Left kidney (tissue), 8 donors: ENCODE measurements at places on chromosomes 2 and 18. TPM values are rescaled to one million over a fixed set of nuclear protein-coding genes. Genes with fewer than 3 reads are reported as not detected.

BMP10 gene
- not detected for polyA plus RNA-seq

SATB2 gene
- polyA plus RNA-seq = 18.7 TPM

RGPD5 gene
- polyA plus RNA-seq = 22.1 TPM

HJURP gene
- 33.4 TPM for polyA plus RNA-seq

DNA sequence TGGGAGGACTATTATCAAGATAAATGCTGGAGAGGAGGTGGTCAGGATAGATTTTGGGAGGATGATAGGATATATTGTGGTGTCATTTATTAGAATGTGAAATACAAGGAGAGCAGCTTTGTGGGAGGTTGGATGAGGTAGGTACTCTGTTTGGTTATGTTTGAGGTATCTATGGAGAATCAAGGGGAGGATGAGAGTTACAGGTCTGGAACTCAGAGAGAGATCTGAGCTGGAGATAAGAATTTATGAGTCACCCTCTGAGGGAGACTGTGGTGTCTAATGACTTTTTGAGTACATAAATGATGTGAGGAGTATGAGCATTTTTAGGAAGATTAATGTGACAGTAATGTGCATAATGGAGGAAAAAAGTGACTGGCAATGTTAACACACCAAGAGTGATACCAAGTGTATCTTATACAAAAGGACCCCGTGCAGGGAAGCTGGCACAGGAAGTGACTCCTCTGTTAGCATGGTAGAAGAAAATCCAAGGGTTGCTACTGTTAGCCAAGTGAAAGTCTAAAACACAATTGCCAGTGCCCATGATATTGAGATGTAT lies 48.2 kb downstream of the CRIM1 start:
- no peak for DNase-seq

GRCh38 chr2:184646177-184646576 lies 47.8 kb downstream of the ZNF804A start:
- DNase-seq = no peak

- peak; percentile 97 for DNase-seq
These were observed 574 bp upstream of the NCL start for GRCh38 chr2:231464576-231465540.

DNA sequence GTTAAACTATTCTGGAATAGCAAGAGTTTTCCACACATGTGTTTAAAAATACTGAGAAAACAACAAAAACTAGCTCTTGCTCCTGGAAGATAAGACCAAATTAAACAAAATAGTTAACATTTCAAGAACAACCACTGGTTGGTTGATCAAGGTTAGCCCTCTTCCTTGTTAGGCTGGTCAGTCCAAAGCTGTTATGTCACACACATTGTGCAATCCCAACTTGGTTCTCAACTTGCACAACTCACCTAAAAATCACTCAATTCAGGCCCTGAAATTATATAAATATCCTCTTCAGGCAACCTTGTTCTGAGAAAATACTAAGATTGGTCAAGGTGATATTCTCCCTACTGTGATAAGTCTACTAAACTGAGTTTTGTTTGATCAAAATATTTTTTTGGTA lies 169.7 kb upstream of the LRP1B start:
- DNase-seq = no peak

DNA sequence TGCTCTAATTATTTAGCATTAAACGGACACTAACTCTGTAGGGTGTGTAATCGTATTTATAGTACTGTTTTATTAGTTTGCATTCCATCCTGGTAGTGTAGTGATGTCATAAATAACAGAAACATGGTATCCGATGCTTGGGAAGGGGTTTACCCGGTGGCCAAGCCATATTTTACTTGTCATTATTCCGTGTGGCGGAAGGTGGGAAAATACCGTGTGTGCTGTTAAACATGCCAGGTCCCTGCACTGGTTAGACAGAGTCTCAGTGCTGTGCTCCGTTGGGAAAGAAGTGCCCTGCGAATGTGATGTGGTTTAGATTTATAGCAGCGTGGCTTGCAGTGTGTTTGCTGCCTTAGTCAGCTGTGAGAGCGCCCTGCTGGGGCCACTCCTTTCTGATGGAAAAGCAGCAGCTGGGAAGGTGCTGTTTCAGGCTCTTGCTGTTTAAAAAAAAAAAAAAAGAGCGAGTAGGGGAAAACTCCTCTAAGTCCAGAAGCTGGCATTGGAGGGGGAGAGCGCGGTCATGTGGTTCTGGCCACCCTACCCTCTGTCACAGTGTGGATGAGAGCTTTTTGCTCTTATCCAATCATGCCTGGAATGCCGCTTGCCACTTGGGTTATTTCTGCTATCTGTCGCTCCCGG lies 211.0 kb downstream of the NEDD4L start:
- peak; percentile 54 for DNase-seq

- no peak for DNase-seq
These were observed 4.7 kb upstream of the ORC2 start for GRCh38 chr2:200968162-200968561.

DNA sequence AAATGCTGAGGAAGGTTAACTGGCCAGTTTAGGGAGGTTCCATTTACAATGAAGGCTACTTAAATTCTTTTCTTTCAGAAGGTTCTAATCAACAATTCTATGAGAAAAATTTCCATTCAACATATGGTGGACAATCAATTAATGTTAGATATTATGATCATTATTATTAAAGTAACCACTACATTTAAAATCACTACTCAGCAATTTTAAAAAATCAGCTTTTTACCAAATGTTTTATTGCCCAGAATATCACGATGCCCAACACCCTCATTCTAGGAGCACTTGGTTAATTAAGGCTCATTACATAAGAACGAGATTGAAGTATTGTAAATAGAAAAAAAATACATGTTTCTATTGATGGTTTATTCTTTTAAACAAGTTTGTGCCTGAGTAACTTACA lies 396.1 kb downstream of the NRXN1 start:
- DNase-seq = no peak

DNA sequence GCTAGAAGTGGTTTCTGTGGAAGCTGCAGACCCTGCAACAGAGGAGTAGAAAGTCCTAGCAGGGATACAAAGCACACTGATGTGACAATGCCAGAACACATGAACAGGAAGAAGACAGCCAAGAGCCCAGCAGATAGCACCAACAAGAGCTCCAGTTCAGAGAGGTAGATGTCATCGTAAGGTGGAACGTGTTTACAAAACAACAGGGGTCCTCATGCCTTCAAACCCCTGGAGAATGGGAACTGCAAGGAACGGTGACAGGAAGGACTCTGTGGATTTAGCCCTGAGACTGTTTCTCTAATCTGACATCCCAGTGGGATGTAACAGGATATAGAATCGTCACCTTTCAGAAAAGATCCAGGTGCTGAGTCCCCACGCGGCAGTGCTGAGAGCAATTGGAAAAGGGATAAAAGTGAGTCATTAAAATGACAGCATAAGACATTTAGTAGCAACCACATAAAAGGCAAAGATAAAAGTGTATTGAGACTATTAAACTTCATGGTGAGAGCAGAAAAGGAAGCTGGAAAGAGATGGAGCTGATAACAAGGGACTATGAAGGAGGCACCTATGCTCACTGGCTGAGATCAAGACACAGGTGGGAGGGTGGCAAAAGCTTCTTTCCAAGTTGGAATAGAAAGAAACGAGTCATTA lies 195.2 kb downstream of the FBXO15 start:
- no peak for DNase-seq

DNA sequence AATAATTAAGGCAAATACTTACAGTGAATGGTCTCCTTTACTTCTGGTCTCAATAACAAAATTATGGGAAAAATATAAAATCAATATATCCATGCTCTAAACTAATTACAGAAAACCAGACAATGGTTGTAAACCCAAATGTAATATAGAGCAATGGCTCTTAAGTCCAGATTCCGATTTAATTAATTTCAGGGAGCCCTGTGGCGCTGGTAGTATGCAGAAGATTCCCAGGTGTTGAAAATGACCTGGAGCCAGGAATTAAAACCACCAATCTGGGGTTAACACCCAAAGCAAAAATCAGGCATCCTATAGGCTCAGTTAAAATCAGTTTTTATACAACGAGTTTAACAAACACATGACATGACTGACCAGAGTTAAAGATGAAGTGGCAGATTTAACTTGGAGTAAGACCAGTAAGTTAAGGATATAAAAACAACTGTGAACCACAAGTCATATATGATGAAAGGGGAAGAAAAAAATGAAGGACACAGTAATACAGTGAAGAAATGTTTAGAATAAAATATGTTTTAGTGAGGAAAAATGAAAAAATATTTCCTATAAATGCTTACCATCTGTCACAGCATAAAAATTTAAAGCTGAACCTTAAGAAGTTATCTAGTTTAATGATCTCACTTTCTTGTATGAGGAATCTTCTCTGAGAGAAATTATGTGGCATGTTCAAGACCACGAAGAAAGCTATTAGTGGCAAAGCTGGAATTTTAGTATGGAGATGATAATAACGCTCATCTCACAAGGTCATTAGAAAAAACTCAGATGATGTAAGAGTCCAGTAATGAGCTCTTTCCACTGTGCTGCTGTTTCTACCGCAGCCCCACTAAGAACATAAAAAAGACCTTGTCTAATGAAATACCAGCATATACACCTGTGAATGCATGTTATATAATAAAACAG lies 45.8 kb upstream of the FLACC1 start:
- DNase-seq = no peak

DNA sequence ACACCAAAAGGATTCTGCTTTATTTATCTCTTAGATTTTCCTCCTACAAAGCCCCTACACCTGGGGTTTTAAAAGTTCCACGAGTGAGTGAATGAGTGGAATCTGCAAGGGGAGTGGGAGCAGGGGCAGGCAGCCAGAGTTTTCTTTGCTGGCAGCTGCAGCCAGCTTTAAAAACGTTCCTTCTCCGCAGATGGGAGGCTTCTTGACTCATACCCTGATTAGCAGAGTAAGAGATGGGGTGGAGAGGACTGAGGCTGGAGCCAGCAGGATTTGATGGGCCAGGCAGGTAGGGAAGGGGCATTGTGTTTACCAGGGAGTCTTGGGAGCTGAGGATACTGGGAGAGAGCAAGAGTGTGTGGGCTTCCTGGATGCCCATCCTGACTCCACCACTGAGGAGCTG lies 99.6 kb upstream of the TNP1 start:
- DNase-seq = no peak

GRCh38 chr18:45639408-45639807 lies 24.1 kb downstream of the SLC14A2 start:
- DNase-seq = peak; percentile 66

GRCh38 chr18:49064421-49064820 lies 113.7 kb upstream of the SMAD7 start:
- DNase-seq = no peak

- DNase-seq = no peak
These were observed 34.7 kb upstream of the GPR17 start for GRCh38 chr2:127611076-127611925.

DNA sequence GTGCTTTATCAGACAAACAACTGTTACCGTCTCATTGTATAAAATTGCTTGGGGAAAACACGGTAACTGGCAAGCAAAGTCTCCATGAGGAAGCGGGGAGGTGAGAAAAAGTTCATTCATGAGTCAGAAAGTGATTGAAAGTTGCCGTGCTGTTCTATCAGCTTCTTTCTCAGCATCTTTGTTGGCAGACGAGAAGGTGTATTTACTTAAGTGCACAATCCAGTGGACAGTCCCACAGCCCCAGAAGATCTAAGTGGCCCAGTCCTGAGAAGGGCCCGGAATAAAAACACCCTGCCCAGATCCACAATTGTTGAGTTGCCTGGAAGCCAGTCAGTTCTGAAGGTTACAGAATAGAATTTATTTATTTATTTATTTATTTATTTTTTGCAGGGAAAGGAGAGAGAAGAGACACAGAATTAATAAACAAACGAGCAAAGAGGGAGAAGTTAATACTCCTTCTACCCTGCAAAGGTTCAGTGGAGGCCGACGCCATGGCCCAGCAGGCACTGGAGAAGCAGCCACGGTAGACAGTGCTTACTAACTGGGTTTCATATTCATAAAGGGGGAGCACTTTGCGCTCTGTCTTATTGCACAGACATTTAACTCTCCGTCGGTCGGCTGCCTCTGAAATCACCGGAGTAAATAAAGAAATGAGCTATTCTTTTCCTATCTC lies 676.0 kb upstream of the SALL3 start:
- DNase-seq = no peak

DNA sequence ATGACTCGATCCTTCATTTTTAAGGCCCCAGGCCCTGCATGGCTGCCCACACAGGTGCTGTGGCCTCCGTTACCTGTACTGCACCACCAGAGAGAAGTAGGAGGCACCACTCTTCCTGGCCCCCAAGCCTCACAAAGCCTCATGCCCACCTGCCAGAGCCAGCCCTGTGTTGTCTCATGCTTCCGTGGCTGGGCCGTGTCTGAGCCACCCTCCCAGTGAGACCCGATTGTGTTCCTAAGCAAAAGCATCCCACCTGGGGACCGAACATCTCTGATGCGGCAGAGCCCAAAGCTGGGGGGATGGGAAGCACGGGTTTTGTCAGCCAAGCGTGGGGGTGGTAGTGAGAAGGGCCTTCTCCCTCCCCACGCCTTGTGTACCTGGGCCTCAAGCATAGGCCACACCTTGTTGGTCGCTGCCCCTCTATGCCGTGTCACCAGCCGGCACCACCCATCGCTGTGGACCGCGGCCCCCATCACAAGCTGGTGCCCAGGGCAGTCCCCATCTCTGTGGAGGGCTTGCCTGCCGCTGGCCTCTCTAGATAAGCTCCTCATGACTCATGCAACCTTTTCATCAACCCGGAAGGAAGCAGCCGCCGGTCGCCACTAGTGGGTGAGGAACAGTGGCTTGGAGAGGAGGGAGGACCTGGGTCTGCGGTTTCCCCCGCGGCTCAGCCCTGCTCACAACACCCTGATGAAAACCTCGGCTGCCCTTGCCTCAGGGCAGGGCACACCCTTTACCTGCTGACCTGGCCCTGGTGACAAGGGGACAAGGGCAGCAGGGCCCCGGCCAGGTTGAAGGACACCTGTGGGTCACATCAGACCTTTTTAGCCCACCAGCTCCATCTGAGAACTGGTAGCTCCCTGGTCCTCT lies 2.7 kb upstream of the RNPEPL1 start:
- no peak for DNase-seq

GRCh38 chr2:86078774-86079545 lies 26.7 kb downstream of the POLR1A start:
- peak; percentile 20 for DNase-seq

DNA sequence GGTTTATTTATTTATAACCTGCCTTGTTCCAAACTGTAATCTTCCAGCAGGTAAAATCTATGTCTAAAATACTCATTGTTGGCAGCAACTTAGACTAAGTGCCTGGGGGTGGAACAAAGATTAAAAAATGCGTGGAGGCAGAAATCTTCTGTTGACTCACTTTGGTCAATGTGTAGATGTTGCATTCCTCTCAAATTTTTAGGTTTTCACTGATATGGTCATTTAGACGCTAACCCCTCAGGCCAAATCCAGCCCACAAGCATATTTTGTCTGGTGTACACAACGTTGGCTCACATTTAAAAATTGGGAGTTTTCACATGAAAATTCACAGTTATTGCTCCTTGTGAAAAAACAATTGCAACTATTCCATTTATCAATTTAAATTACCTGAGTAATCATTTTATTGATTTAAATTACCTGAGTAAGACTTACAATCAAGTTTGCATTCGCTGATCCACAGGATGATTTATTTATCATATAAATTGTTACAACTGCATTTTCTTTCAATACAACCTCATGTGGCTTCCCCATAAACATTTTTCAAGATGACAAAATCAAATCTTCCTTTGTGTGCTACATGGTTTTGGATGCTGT lies 564.2 kb downstream of the TSN start:
- DNase-seq = no peak
